K562 (cell line): ENCODE measurements at places on chromosomes 4 and X. TPM values are rescaled to one million over a fixed set of nuclear protein-coding genes. Genes with fewer than 3 reads are reported as not detected.

The SUPT20HL1 gene
- total RNA-seq = not detected in 2 replicates

GRCh38 chrX:38494239-38494823 is 67.0 kb upstream of the TSPAN7 start:
- H3K36me3 ChIP-seq = no peaks in the 10 kb centered on the region
- H3K27me3 ChIP-seq = no peaks in the 10 kb centered on the region
- H3K4me1 ChIP-seq = no peaks in the 10 kb centered on the region; the same call in 1 of the 2 replicates
- no peak overlapping the region for H3K4me3 ChIP-seq

The IL13RA2 gene
- total RNA-seq = not detected in 2 replicates

- H3K27me3 ChIP-seq = no peaks in the 10 kb centered on the region
- no peak overlapping the region for H3K4me3 ChIP-seq
- H3K27ac ChIP-seq = no peak overlapping the region
- no peak for DNase-seq
- H3K36me3 ChIP-seq = no peaks in the 10 kb centered on the region
Measured at GRCh38 chr4:101835121-101835904, 44.8 kb downstream of the BANK1 start.

The AREG gene
- 5.4 and 5.6 TPM in 2 replicates for total RNA-seq

DNA sequence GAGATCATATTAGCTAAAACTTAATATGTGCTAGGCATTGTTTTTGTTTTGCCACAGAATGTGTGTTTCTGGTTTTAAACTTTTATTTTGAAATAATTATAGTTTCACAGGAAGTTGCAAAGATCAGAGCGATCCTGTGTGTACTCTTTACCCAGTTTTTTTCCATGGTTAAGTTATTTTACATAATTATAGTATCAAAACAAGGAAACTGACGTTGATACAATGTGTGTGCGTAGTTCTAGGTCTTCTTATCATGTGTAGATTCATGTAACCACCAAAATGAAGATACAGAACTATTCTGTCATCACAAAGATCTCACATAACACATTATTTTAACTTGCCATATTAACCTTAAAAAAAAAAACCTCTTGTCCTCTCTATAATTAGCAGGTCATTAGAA is 69.2 kb downstream of the BLTP1 start:
- no peaks in the 10 kb centered on the region for H3K27me3 ChIP-seq
- peaks cover 12% of the 10 kb centered on the region; the same call in 2 of the 3 replicates for H3K36me3 ChIP-seq
- no peak overlapping the region for H3K4me3 ChIP-seq
- no peak for DNase-seq
- H3K27ac ChIP-seq = no peak overlapping the region

DNA sequence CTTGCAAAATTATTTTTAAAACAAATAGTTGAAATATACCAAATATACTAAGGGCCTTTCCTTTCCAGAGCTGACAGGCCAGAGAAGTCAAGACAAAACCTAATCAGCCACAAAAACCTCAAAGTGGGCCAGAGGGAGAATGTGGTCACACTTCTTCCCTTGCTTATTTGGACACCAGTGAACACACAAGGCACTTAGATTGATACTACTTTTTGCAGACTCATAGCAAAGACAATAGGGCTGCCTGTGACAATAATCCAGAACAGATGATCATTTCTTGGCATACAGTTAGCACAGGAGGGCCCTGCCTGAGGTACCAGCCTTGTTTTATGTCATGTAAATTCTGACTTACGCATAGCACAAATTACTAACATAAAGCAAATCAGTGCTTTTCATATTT is 215.7 kb upstream of the NEIL3 start:
- no peak overlapping the region for H3K4me3 ChIP-seq
- no peak overlapping the region for H3K27ac ChIP-seq
- no peaks in the 10 kb centered on the region for H3K27me3 ChIP-seq
- no peak for DNase-seq
